Retinal pigment epithelial cell (primary cell): ENCODE measurements at places on chromosomes 3 and 15.

DNA sequence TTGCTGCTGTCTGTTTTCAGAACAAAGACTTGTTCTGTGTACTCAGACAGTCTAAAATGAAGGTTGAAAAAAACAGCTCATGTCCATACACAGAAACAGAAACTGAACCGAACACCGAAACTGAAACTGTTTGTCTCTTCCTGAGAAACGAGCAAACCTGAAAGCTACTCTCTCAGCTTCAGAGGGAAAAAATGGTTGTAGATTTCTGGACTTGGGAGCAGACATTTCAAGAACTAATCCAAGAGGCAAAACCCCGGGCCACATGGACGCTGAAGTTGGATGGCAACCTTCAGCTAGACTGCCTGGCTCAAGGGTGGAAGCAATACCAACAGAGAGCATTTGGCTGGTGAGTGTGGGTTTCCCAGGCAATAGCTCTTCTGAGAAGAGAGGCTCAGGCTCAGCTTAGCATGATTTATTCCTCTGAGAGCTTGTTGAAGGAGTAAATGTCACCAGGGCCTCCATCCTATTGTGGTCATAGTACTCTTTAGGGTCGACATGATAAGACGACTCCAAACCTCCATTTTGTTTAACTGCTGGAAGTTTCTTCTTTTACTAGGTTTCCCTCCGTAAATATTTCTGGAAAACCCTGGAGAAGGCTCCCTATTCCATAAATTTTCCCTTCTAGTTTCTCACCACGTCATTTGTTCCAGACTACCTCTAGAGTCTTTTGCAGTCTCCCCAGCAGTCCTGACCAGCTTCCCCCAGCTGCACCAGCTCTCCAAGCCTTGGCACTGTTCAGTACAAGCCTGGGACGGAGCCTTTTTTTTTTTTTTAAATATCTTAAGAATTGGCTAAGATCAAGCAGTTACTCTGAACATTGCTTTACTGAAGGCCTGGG, at the start of gene RTP4:
TSS of gene RTP4 (plus strand) at position 135 of the 838 bp plus-strand sequence. CDS start at position 192, 57 bp downstream.
- no peak for DNase-seq

- DNase-seq = no peak
Observed at GRCh38 chr3:154919226-154919625, 160.9 kb upstream of the MME start.

- DNase-seq = no peak
Observed at GRCh38 chr3:41482134-41482533, 282.8 kb downstream of the CTNNB1 start.

DNA sequence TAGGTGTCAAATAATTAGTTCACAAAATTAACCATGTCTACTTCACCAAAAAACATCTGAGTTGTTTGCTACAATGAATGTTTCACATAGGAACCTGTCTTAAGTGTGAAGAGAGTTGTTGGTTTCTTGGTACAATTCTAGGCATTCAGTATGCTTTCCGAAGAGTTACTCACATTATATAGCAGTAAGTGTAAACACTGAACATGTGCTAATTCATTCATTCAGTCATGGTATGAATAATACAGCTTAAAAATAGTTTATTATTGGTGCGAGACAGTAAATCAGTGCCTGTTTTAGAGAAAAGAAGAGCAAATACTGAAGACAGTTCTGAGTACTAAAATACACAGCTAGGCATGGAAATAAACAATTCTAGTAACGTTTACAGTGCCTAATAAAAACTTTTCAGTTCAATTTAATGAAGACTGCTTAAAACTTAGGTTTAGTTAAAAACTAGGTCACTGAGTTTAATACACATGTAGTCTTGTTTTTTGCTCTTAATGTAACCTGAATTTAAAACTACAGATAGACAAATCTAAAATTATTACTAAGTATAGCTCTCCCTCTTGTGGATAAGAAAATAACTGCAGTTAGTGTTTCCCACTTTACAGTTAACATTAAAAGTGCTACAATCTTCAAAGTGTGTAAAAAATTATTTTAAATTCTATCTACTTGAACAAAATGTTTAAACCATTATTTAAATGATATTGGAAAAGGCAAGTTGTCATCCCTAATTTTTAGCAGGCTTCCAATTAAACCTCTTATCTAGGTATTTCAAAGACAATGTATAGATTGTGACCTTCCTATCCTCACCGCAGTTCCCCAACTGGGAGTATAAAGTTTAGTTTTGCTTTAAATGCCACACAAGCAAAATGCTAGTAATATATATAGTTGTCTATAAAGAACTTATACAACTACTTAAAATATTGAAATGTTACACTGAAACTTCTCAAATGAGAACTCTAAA, 20.1 kb upstream of the ZCWPW2 start:
- DNase-seq = no peak

GRCh38 chr3:134476306-134476705, 9.5 kb downstream of the ANAPC13 start:
- DNase-seq = no peak

DNA sequence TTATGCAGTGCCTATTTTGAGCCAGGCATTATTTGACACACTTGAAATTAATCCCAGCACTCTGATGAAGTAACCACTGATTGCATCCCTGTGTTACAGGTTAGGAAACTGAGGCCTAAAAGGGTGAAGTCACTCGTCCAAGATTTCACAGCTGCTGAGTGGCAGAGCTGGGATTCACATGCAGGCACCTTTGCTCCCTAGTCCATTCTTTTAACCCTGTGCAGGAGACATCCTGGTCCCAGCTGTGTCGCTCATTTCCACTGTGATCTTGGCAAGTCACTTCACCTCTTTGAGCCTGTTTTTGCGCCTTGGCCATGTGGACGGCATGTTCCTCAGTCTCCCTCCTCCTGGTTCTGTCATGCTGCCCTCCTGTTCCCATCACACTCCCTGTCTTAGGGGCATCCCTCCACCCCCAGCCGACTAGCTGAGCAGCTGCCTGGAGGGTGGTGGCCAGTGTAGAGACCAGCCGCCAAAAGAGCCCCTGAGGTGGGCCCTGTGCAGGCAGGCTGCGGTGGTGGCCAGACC, 70.6 kb downstream of the SMAD6 start:
- DNase-seq = no peak

GRCh38 chr3:21920421-21920861, 169.4 kb upstream of the ZNF385D start:
- DNase-seq = peak; percentile 40

- DNase-seq = no peak
Observed at GRCh38 chr3:38730281-38730680, 80.8 kb upstream of the SCN5A start.

DNA sequence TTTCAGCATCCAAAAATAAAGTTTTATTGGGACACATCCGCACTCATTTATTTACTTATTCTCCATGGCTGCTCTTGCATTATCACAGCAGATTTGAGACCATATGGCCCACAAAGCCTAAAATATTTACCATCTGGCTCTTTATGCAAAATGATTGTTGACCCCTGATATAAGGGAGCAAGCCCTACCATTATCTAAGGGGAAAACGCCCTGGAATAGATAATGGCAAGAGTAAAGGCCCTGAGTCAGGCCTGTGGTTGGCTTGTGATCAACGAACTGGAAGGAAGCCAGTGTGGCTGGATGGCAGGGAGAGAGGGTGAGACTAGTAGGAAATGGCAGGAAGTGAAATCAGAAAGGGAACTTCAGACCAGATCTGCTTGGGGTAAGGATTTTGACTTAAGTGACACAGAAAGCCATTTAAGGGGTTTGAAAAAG, 24.6 kb upstream of the DMXL2 start:
- DNase-seq = no peak
